ENCODE measurements at places on chromosomes 6 and 20. TPM values are rescaled to one million over a fixed set of nuclear protein-coding genes. Genes with fewer than 3 reads are reported as not detected.

DNA sequence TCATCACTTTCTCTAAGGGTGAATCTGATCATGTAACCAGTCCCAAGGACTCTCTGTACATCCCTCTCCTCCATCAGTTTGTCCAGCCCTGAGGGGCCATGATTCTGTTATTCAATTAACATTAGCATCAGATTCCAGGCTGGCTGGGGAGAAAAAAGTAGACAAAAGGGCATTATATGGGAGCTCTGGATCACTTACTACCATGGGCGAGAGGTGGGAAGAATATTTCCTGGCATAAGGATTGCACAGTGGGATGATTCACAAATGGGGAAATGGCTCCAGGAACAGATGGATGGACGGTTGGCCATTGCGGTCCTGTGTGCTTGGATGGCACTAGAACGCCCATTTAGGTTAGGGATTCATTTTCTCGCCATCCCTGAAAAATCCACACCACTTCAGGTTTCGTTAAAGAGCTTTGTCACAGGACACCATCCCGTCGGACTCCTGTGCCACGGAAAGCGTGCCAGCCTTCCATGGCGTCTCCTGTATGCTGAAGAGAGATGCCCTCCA lies 112.6 kb downstream of the THBS2 start:
- no peak overlapping the region for H3K4me3 ChIP-seq
- no peaks in the 10 kb centered on the region for H3K4me1 ChIP-seq
- no peaks in the 10 kb centered on the region for H3K36me3 ChIP-seq
- H3K27ac ChIP-seq, result no peak overlapping the region

GRCh38 chr6:155371230-155371629 lies 56.9 kb upstream of the TFB1M start:
- no peaks in the 10 kb centered on the region for H3K36me3 ChIP-seq
- no peak for DNase-seq
- no peak overlapping the region for H3K27ac ChIP-seq
- no peaks in the 10 kb centered on the region for H3K27me3 ChIP-seq

The WFDC2 gene
- total RNA-seq, result 0.98 TPM

DNA sequence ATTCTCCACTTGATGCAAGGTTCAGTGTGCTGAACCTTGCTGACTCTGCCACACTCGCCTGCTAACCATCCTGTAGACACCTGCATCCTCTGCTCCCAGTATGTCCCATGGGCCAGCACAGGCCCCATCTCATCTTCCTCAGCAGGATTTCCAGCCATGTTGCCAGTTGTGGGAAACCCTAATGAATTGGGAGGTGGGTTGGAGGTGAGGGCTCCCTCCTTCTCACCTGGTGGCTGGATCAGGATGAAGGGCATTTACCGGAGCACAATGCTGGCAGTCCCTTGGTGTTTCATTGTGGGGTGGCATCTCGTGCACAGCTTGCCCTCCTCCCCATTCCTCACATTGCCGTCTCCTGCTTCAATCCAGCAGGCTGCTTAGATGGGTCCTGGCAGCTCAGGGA lies 204.3 kb upstream of the FOXQ1 start:
- no peak for DNase-seq
- H3K27ac ChIP-seq, result no peak overlapping the region
- H3K36me3 ChIP-seq, result no peaks in the 10 kb centered on the region
- H3K4me1 ChIP-seq, result no peaks in the 10 kb centered on the region
- H3K4me3 ChIP-seq, result no peak overlapping the region

The RIN2 gene
- total RNA-seq, result not detected

DNA sequence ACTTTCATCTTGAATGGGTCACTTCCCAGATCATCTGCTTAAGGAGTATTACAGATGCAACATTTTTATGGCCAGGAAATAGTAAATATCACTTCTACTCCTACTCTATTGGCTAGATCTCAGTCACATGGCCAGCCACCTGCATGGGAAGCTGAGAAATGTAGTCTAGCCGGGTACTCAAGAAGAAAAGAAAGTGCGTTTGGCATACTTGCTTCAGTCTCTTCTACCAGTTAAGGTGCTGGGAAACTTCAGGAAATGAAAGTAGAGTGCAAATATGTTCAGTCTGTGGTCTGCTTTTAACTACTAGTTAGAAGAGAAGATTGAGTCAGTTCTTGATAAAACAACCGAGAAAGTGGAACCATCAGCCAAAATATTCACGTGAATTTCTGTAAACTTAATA lies 129.2 kb downstream of the PDSS2 start:
- H3K36me3 ChIP-seq, result peaks cover 23% of the 10 kb centered on the region
- peak overlapping the region; percentile 66 for H3K27ac ChIP-seq
- peak; percentile 22 for DNase-seq
- no peaks in the 10 kb centered on the region for H3K27me3 ChIP-seq
- H3K4me3 ChIP-seq, result peak overlapping the region; percentile 18
